CD8-positive, alpha-beta memory T cell (primary cell): ENCODE measurements at places on chromosomes 1 and 21.
A peak's percentile ranks its signal among the peaks of the same experiment; 100 is the strongest.

DNA sequence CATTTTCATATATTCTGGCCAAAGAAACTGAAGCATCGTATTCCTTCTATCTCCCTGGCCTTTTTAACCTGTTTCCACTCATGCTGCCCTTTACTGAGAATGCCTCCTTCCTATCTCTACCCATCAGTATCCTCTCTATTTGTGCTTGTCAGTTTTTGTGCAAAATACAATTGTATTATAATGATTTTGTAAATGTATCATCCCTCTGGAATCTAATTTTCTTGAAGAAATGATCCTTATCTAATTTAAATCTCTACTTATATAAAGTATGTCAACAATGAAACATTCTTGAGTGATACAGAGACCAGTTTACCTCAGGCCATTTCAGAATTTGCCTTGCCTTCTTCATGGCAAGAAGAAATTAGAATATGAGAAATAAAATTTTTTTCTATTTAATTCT lies 59.0 kb upstream of the TEKT2 start:
- DNase-seq: no peak

DNA sequence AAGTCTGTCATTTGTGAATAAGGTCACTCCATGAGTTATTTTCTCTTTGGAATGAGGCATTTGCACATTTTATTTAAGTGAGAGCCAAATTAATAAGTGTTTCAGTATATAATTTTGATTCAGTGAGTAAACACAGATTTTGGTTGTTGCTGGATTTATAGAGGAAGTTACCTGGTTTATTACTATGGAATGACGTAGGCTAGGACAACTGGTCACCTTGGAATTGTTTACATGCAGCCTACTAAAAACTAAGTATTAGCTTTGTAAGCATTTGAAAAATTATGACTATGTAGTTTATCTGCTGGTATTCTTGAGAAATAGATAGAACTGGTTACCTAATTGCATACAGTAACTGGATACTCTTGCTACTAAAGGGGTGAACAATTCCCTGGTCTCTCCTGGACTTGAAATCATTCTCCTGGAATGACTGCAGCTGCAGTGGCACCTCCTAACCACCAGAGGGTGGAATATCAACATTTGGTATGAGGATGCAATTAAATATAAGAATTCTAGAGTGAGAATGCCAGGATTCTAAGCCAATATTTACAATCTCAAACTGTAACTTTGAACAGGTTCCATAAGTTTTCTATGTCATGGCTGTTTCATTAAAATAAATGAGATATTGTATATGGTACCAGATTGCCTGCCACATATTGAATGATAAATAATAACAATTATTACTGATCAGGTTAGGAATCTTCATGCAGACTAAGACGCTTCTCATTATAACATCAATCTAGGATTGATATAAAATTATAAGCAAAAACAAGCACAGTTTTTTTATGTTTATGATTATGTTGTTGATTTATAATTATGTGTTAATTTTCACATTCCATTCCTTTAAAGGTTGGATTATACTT lies 3.5 kb upstream of the KRTAP27-1 start:
- DNase-seq: no peak

- no peak for DNase-seq
These were observed 382.8 kb downstream of the AMY1C start for GRCh38 chr1:104132382-104132973.

DNA sequence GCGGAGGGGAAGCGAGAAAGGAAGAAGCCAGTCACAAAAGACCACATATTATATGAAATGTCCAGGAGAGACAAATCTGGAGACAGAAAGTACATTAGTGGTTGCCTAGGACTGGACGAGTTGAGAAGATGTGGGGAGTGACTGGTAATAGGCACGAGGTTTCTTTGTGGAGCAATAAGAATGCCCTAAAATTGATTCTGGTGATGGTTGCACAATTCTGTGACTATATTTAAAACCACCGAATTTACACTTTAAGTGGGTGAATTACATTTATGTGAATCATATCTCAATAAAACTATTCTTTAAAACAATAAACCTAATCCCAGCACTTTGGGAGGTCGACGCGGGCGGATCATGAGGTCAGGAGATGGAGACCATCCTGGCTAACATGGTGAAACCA lies 63.1 kb downstream of the ZNF281 start:
- no peak for DNase-seq

- DNase-seq: no peak
These were observed 52.5 kb downstream of the ANGPTL1 start for GRCh38 chr1:178818416-178818815.

GRCh38 chr1:244414543-244414942 lies 37.2 kb downstream of the ADSS2 start:
- no peak for DNase-seq

- no peak for DNase-seq
These were observed 18.0 kb upstream of the TRAPPC10 start for GRCh38 chr21:43994085-43994484.

DNA sequence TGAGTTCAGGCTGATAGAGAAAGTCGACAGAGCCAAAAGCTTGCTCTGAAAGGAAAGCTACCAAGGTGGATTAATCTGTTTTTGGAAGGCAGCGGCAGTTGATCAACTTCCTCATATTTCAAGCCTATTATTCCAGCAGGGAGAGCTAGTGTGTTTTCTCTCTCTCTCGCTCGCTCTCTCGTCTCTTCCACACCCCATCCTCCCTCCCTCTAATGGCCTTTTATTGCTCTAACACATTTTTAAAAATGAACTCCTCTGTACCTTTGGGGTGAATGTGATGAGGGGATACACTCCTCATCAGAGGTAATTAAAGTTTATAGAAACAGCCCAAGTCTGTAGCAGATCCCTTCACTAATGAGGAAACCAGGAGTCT lies 126.4 kb downstream of the CLIC6 start:
- no peak for DNase-seq

GRCh38 chr1:231919886-231920285 lies 293.3 kb downstream of the DISC1 start:
- DNase-seq: peak; percentile 58

- DNase-seq: no peak
These were observed 21.0 kb downstream of the S100A10 start for GRCh38 chr1:151972542-151973248.

DNA sequence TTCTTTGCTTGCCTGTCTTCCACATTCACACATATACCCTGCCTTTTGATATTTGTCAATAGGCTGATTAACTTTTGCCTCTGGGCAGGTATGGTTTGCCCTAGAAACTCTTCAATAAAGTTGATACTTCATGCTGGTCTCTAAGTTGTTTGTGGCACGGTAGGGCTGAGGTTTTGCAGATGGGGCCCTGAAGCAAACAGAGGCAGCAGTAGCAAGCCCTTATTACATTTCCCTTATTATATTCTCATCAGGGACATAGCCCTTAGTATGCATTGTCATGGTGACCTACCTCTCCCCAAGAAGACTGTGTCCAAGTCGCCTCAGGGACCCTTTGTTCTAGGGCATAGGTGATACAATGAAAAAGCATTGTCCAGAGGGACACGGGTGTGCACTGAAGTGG lies at the start of gene OR6P1:
Gene OR6P1 (minus strand): TSS at position 101 of the 400 bp plus-strand sequence. CDS start 6,976 bp downstream, outside the sequence.
- DNase-seq: no peak

GRCh38 chr1:155174324-155175280 lies 953 bp downstream of the TRIM46 start:
- DNase-seq: peak; percentile 40

- DNase-seq: no peak
These were observed 12.8 kb upstream of the ZSCAN20 start for GRCh38 chr1:33459691-33460090.

GRCh38 chr1:197515421-197515820 lies 247.4 kb downstream of the CRB1 start:
- no peak for DNase-seq

GRCh38 chr1:171881442-171881841 lies 40.1 kb downstream of the DNM3 start:
- no peak for DNase-seq

- no peak for DNase-seq
These were observed 22.3 kb downstream of the SLC9A1 start for GRCh38 chr1:27132624-27133023.

DNA sequence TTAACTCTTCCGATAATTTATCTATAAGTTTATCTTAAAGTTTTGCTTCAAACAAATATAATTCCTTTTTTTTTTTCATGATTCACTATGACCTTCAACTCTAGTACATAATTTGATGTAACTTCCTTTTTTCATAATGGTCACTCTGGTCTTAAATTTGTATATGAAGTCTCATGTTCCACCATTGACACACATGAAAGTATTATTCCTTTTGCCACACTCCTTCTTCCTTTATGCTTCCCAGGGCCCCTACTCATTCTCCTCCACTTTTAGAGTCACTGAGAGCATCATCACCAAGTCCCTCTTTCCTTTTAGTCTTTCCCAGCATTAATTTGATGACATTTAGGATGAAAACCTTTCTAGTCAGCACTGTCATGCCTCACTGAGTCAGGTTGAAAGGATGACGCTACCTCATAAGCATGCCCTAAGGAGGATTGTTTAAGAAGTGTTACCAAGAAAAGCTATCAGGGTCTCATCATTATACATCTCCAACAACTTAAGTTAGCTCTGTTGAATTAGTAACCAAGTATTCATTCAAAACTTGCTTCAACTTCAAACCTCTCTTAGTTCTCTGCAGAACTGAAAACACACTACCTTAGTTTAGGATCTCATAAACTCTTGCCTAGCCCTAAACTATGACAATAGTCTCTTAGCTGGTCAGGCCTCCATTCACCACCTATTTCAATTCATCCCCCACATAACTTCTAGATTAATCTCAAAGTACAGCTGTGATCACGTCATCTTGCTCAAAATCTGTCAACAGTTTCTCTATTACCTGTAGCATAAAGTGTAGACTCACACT lies 14.5 kb downstream of the AUNIP start:
- no peak for DNase-seq

GRCh38 chr1:153626904-153627714 lies at the start of gene S100A13:
TSS of gene S100A13 (minus strand) at chr1:153627505. CDS start at chr1:153626472, 1,033 bp downstream.
- no peak for DNase-seq

GRCh38 chr1:175204330-175204729 lies 11.8 kb upstream of the KIAA0040 start:
- DNase-seq: no peak

- DNase-seq: no peak
These were observed 21.9 kb upstream of the EEIG2 start for GRCh38 chr1:108537976-108538375.

GRCh38 chr1:171055966-171056643 lies 34.6 kb upstream of the FMO3 start:
- DNase-seq: no peak
